Stimulated activated CD4-positive, alpha-beta T cell treated with anti-CD3 and anti-CD28 coated beads, Interleukin-15, amount 100 ng/mL, for 48 hours (primary cell): ENCODE measurements at places on chromosomes 13 and 19.

- no peak for DNase-seq
Observed at GRCh38 chr19:1615156-1615765, 10.0 kb upstream of the UQCR11 start.

DNA sequence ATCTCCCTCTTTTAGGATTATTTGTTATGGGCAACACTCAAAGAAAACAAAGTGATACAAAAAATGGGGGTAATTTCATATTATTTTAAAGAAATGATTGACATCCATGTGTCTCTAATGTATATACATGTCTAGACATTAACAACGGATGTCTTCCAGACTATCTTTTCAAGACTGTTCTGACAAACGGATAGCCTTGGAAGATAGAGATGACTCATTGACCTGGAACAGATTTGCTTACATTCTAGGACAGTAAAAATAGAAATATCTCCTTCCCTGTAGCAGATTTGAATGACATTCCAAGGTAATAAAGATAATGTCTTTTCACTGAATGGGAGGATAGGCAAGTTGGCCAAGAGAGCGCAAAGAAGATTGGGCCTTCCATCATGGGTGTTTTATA is 26.2 kb upstream of the SLITRK6 start:
- no peak for DNase-seq

DNA sequence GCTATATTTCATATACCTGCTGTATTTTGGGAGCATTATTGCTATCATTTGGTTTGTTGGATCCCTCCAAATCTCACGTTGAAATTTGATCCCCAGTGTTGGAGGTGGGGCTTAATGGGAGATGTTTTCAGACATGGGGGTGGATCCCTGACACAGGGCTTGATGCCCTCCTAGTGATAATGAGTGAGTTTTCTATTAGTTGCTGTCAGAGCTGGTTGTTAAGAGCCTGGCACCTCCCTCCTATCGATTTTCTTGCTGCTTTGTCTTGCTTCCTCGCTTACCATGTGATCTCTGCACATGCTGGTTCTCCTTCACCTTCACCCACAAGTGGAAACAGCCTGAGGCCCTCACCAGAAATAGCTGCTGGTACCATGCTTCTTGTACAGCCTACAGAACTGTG is 259.9 kb upstream of the STARD13 start:
- no peak for DNase-seq

DNA sequence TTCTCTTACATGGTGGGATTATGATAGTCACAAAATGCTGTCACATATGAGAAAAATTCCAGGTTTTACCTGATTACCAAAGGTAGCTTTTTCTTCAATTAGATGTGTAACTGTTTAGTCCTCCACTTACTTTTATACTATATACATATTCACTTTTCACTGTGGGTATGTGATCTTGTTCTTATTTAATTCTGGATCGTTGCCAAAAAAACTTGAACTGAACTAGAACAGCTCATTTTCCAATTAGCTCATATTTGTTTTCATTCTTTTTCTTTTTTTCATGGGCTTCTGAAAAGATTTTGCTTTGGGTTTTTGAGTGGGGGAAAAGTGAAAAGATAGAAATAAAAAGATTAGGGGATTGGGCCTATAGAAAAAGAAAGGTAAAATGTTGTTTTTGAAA is 291.9 kb downstream of the NDFIP2 start:
- DNase-seq, result no peak

DNA sequence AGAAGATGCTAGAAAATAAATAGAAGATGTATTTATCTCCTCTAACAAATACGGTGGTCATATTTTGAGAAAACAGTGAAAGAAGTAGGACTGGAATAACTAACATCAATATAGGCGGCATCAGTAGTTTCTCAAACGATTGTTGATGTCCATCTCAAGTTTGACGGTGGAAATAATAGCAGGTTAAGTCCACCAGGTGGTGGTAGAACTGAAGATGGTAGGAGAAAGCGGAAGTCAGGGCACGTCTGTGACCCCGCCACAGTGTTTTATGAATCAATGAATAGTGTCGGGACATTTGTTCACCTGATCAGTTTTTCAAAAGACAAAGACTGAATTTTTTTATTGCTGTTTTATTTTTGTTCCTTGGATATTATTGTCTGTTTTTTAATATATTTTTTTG is 706.4 kb upstream of the SLC10A2 start:
- DNase-seq, result no peak

DNA sequence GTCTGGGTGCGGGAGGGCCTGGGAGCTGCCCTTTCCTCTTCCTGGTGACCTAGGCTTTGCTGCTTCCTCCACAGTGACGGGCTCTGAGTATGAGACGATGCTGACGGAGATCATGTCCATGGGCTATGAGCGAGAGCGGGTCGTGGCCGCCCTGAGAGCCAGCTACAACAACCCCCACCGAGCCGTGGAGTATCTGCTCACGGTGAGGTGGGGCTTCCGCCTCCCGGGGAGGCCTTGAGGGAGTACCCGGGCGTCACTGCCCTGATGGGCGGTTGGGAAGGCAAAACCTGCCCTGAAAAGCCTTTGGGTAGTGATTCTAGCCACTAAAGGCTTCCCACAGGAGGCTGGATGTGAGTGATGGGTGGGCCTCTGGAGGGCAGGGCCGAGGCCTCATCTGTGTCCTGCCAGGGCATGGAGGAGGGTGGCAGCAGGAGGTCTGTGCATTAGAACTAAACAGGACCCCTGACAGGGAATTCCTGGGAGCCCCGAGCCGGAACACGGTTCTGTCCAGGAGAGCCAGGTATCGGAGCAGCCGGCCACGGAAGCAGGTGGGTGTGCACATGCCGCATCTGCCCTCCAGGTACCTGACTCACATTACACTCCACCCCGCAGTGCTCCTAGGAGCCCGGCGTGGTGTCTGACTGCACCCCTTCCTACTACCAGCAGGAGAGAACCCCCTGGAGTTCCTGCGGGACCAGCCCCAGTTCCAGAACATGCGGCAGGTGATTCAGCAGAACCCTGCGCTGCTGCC is 3.1 kb downstream of the RAD23A start:
- no peak for DNase-seq

DNA sequence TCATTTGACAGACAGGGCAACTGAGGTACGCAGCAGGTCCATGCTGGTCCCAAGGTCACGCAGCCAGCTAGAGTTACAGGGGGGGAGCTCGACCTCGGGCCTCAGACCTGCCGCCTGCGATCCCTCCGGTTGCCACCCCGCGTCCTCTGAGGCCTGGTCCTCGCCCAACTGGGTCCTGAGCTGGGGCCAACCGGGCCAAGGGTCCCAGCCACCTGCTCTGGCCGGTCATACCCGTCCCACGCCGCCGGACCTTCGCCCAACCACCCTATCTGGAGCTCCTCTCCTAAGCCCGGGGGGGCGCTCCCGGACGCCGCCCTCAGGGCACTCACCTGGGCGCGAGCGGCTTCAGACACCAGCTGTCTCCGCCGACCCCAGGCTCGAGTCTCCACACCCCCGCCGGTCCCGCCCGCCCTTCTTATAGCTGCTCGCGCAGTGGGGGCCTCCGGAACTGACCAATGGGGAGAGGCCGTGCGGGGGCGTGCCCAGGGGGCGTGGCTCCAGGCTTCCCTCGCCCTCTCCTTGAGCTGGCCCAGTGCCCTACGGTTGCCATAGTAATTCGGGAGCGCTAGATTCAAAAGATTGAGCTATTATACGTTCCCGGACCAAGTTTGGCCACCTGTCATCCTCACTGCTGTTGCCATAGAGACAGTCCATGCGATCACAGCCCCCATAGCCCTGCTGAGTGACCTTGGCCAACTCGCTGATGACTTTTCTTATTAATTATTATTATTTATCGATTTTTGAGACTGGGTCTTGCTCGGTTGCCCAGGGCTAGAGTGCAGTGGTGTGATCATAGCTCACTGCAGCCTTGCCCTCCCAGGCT is at the start of gene PLIN5:
Gene PLIN5, minus strand, starts transcription at position 389 of the 823 bp plus-strand sequence. CDS start 1,150 bp downstream, outside the sequence.
- DNase-seq, result no peak

- DNase-seq, result no peak
Observed at GRCh38 chr13:54965881-54966280, 1937.3 kb downstream of the OLFM4 start.

DNA sequence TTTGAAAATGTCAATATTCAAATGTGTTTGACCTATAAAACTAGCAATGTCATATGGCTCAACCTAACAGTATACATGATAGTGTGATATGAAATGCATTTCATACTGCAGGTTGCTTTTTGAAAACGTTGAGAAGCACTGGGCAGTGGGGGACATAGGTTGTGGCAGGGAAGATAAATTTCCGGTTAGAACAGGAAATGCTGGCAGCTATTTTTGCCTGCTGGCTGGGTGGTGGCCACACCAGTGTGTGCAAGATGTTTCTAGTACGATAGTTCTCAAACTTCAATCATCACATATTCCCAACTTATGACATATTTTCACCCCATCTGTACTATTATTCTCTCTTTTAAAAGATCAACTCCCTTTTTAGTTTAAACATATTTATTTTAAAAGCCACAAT is 17.2 kb downstream of the FXYD5 start:
- DNase-seq, result no peak

DNA sequence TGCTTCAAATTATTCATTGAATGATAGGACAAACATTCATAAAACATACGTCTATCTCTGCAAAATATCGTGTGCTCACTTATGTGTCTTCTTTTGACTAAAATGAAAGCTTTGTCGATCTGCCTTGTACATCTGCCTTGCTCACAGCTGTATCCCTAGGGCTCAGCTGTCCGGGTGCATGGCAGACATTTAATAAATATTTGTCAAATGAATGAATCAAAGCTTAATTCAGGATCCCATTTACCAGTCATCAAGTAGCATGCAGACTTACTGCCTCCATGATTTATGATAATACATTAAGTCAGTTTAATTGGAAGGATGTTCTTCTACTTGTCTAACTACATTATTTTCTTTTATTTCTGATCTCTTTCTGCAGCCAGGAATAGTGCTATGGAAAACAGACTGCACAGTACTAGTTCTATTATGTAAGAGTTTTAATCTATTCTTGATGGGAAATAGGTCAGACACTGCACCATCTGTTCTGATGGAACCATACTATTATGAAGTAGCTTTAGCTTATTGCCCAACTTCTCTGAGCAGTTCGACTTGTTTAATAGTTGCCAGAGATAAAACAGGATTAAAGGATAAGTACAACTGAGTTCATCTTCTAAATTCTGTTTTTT is 13.2 kb downstream of the SLC46A3 start:
- no peak for DNase-seq

GRCh38 chr19:8545743-8546142 is 31.5 kb downstream of the MYO1F start:
- no peak for DNase-seq
